ENCODE measurements at places on chromosomes 3 and 15. TPM values are rescaled to one million over a fixed set of nuclear protein-coding genes. Genes with fewer than 3 reads are reported as not detected.

GRCh38 chr3:113698213-113698742 lies 1.8 kb upstream of the USF3 start:
- DNase-seq = no peak

- DNase-seq = no peak
Observed at GRCh38 chr3:159763011-159763601, 225.5 kb upstream of the IL12A start.

- DNase-seq = no peak
Observed at GRCh38 chr3:186994000-186994955, 64.0 kb downstream of the ST6GAL1 start.

- no peak for DNase-seq
Observed at GRCh38 chr3:72563690-72564370, 284.4 kb downstream of the SHQ1 start.

GRCh38 chr15:40358471-40359353 lies 693 bp downstream of the DISP2 start:
- no peak for DNase-seq

DNA sequence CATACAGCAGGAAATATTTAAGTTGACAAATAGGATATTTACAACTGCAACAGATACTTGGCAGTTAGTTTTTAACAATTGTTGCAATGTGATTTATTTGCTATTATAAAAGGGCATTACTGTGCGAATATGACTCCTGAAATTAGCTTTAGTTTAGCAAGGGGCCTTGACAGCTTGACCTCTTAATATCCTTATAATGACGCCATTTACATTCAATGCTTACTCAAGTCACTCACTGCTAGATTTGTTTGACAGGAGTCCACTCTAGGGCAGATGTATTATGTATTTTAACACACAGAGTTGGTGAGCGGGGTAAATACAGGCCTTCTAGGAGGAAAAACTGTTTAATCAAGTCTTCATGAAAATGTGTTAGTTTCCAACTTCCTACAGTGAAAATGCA lies 58.1 kb upstream of the C15orf61 start:
- DNase-seq = no peak

- no peak for DNase-seq
Observed at GRCh38 chr3:100090669-100091005, 23.7 kb downstream of the FILIP1L start.

DNA sequence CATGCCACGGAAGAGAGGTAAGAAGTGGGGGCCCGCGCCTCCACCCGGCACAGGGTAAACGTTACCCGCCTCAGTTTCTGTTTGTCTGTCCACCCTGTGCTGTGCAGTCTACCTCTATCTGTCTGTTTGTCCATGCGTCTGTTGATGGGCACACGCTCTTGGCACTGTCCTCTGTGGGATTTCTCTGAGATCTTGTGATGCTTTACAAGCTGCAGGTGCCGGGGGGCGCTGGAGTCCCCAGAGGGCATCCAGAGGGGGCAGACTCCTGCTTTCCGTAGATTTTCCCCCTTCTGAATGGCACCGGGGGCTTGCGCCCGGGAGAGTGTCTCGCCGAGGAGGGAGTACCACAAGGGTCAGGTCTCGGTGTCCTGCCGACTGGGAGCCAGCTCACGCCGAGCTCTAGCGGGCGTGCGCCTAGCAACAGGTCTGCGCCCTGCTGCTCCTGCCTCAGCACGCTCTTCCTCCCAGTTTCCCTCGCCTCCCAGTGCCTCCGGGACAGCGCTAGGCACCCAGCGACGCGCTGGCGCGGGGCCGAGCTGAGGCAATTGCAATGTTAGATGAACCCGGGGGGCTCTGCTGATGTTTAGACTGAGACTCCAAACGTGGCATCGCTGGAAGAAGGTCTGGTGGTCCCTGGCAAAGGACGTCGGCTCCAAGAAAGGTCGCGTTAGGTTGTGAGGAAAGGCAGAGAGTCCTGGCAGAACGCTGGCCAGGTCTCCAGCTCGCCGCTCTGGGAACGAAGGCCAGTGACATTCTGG lies 667 bp downstream of the CEMIP start:
- DNase-seq = no peak

DNA sequence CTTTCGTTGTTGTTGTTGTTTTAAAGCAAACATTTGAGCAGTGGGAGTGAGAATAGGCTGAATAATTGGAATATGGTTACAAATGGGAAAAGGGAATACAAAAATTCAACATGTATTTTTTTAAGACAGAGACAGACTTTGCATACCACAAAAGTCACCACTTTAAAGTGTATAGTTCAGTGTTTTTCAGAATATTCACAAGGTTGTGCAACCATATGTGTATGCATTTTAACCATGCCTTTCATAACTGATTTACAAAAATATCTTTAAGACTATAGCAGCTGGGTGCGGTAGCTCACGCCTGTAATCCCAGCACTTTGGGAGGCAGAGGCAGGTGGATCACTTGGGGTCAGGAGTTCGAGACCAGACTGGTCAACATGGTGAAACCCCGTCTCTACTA lies 41.3 kb downstream of the EHHADH start:
- no peak for DNase-seq

- no peak for DNase-seq
Observed at GRCh38 chr3:162719684-162720341, 1223.2 kb downstream of the OTOL1 start.

DNA sequence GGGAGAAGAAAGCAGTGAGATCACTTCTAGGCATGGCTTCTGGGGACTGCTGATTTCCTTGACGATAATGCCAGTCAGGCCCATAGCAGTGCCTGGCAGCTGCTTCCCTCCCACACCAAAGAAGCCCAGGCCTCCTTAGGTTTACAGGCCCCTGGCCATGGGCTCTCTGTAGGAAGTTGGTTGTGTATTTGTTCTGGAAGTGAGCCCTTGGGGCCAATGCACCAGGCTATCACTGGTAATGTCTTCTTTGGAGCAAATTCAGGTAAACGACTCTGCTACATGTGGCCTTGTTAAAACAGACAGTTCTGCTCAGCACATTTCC lies 89.3 kb downstream of the CCNL1 start:
- no peak for DNase-seq

- DNase-seq = no peak
Observed at GRCh38 chr3:175608356-175608755, 749.2 kb downstream of the NAALADL2 start.

GRCh38 chr15:25242166-25242879 lies 196.5 kb downstream of the UBE3A start:
- DNase-seq = no peak

HEG1 gene
- total RNA-seq = 36.0 TPM

GABRR3 gene
- not detected for total RNA-seq

UBA7 gene
- 50.5 TPM for total RNA-seq
